Activated CD4-positive, alpha-beta T cell treated with anti-CD3 and anti-CD28 coated beads for 1 hour (primary cell): ENCODE measurements at places on chromosomes 5 and 9.

GRCh38 chr5:88889189-88890069 lies 6.4 kb upstream of the MEF2C start:
- DNase-seq: no peak

DNA sequence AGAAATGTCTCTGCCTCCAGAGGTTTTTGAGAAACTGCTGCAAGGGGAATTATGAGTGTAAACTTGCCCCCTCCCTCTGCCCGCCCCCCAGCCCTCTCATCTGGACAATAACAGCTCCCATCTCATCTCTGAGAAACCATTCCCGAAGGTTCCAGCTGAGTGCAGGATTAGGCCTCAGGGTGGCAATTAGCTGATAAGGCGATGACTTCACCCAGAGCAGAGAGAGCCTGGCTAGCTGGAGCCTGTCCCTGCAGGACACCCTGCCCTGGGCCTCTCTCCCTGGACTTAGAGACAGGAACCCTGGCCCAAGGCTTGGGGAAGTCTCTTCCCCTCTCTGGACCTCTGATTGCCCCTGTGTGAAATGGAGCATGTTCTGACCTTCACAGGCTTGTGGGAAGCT lies 45.7 kb upstream of the HAND1 start:
- no peak for DNase-seq

GRCh38 chr5:158785397-158785796 lies 314.3 kb downstream of the EBF1 start:
- DNase-seq: no peak

GRCh38 chr5:174231956-174232487 lies 186.5 kb downstream of the NSG2 start:
- no peak for DNase-seq

- DNase-seq: no peak
Observed at GRCh38 chr9:121499427-121500164, at the start of gene GGTA1. Gene GGTA1, minus strand, starts transcription at chr9:121499844. Its CDS starts 31,922 bp downstream, at chr9:121467922.

DNA sequence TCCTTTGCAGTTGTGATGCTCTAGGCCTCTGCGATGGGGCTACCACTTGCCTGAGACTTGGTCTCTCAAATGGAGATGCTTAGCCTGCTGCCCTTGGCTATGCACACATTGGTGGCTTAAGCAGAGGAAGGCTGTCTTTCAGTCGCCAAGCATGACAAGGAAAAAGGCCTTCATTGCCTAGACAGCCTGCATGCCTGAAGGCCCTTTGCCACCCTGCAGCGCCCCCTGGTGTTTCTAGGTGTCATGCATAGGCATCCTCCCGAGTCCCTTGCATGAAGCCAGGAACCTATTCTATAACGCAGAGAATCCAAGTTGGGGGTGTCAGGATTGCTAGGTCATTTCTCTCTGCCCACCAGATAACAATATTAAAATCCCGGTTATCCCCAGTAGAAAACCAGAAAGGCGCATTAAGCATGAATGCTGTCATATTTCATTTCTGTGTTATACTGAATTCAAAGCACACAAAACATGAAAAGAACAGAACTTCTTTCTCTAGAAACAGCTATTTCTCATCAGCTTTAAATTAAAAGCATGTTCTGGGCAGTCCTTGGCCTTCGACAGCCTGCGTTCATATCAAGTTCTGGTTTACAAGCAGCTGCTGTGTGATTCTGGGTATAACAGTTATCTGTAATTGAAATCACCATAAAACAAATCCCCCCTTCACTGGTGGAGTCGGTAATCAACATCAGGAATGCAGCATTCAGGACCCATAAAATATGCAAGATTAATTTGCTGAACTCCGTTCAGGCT lies 59.7 kb upstream of the TRPC7 start:
- no peak for DNase-seq

GRCh38 chr5:6222121-6222520 lies 156.2 kb downstream of the MED10 start:
- no peak for DNase-seq

- no peak for DNase-seq
Observed at GRCh38 chr5:134583766-134584165, 48.9 kb downstream of the SAR1B start.
